ENCODE measurements at places on chromosomes 3 and 15.

- DNase-seq = no peak
Measured at GRCh38 chr3:32780071-32780734, 37.6 kb upstream of the TRIM71 start.

- DNase-seq = peak; percentile 52
Measured at GRCh38 chr15:90001683-90002427, 731 bp downstream of the ZNF710 start.

GRCh38 chr3:8768364-8769087 is 887 bp downstream of the OXTR start:
- no peak for DNase-seq

GRCh38 chr3:171353423-171353822 is 106.8 kb downstream of the TNIK start:
- DNase-seq = peak; percentile 86

GRCh38 chr15:60480888-60481287 is 1.9 kb upstream of the ICE2 start:
- DNase-seq = no peak

DNA sequence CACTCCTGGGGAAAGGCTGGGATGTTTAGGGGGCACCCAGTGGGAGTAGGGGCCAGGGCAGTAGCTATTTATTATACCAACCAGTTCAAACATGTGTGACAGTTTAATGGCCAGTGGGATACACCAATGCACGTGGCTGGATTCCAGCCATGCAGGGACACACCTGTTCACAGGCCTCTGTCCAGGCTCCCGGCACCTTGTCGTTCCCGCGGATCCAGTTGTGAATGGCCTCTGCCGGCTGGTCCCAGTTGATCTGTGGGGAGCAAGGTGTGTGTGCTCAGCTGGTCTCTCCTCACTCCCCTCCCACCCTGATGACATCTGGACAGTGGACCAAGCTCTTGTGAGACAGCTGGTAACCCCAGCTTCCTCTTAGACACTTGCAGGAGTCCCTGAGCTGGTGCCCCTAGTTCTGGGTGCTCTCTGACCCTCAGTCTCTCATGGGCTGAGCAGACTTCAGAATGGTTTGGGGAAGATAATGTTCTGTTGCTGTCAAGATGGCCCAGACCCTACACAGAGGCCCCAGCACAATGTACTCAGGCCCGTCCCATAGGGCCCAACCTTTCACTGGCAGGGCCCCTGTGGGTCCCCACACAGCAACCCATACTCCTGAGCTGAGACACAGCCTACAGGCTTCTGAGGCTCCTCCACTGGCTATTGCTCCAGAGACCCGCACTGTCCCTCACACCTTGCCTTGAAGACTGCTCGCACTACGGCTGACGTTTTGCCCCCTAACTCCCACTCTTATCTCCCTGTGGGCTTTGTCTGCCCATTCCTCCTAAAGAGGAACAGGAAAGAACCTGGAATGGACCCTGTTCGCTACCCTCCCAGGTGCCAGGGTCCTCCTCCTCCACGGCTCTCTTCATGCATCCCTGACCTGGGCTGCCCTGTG is 25.8 kb downstream of the ALDH1L1 start:
- no peak for DNase-seq

- DNase-seq = no peak
Measured at GRCh38 chr15:76368122-76368621, 31.6 kb downstream of the ISL2 start.

Data from Caki2 (cell line).